Glutamatergic neuron (in vitro differentiated cells): ENCODE measurements at places on chromosomes 4 and X.

GRCh38 chrX:635428-636090 is 5.0 kb downstream of the SHOX start:
- DNase-seq: no peak

DNA sequence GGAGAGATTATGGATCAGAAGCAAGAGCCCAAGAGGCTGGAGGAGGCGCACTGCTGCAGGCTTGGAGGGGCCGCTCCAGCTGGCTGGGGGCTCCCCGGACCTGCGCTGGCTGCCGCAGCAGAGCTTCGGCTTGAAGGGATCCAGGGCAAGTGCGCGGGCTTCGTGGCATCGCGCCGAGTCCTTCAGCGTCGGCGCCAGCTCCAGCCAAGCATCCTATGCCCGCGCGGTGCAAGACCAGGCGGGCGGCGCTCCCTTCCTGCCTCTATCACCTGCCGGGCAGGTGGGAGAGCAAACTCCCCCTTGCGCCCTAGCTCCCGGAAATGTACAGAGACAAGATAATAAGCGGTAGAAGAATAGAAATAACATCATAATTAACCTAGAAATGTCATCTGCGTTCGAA is 10.5 kb upstream of the UCP1 start:
- no peak for DNase-seq

- no peak for DNase-seq
These were observed 60.5 kb downstream of the NHS start for GRCh38 chrX:17435476-17435875.

GRCh38 chrX:115367455-115367854 is 77.9 kb downstream of the LUZP4 start:
- no peak for DNase-seq

DNA sequence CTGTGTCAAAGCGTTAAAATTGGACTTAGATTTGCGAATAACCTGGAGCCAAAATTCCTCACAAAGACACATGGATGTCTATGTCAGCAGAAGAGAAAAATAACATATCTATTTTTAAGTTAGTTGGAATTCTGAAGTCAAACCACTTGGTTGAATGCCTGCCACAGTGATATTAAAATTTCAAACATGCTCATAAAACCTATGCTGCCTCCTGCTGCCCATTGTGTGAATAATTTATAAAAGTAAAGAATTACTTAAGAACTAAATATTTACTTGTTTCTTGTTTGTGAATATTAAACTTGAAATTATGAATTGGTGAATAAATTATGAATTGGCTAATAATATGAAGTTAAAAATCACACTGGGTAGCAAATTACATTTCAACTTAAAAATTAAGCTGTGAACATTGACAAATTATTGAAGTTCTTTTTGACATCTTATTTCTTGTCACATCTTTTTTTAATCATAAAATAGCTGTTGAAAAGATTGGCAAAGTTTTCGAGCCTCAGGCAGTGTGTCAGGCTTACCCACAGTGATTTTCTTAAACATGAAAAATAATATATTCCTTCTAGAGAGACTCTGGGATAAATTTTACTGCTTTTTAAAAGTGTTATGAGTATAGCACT is 35.4 kb downstream of the FABP2 start:
- DNase-seq: no peak

DNA sequence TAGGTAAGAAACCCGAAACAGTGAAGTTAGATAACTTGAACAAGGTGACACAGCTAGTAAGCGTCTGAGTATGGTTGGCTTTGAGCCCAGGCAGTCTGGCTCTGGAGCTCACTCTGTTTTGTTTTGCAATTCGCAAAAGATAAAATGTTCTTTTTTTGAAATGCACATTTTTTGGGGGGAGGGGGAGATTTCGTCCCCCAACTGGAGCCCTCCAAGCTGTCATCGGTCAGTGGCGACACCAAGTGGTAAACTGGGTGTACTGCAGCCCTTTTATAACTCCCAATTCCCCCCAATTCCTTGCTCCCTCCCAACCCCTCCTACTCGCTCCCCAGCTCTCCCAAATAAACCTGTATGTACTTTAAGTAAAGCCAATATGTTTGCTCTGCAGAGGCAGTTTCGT is 2.8 kb upstream of the CLCN5 start:
- DNase-seq: peak; percentile 35
